Stimulated activated CD4-positive, alpha-beta T cell treated with anti-CD3 and anti-CD28 coated beads, TNF-alpha, amount 100 ng/mL, for 4 hours (primary cell): ENCODE measurements at places on chromosomes 1 and 21.

DNA sequence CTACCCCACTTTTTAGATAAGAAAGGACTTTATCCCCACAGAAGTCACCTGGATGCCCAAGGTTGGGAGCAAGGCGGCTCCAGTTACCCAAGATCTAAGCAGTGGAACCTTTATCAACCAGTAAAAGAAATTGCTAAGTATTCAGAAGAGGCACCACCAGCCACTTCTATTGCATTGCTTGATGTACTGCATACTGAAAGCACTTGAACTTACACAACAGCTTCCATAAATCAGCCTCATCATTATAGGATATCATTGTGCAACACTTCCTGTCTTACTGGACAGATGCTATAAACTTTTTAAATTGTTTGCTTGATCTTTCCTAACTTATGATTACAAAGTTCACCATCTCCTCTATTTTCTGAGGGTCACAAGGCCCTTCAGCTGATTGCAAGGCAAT is 642.7 kb upstream of the CXADR start:
- DNase-seq, result no peak

- DNase-seq, result no peak
Measured at GRCh38 chr1:86263101-86263500, 106.5 kb upstream of the COL24A1 start.

DNA sequence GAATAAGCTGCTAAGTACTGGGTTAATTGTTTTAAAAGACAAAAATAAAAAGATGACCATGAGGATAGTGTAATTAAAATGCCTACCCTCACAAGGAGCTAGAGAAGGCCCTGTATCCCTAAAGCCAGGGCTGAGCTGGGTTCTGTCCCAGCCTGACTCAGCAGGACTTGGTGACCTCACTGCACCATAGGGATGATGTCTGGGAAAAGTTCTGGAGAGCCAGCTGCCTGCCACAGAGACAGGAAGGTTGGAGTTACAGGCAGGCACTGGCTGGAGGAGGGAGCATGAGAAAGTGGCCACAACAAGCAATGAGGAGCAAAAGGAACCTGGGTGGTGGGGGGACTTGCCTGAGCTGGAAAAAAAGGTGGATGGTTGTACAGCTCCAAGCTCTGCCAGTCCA is 5.7 kb upstream of the TNR start:
- no peak for DNase-seq

DNA sequence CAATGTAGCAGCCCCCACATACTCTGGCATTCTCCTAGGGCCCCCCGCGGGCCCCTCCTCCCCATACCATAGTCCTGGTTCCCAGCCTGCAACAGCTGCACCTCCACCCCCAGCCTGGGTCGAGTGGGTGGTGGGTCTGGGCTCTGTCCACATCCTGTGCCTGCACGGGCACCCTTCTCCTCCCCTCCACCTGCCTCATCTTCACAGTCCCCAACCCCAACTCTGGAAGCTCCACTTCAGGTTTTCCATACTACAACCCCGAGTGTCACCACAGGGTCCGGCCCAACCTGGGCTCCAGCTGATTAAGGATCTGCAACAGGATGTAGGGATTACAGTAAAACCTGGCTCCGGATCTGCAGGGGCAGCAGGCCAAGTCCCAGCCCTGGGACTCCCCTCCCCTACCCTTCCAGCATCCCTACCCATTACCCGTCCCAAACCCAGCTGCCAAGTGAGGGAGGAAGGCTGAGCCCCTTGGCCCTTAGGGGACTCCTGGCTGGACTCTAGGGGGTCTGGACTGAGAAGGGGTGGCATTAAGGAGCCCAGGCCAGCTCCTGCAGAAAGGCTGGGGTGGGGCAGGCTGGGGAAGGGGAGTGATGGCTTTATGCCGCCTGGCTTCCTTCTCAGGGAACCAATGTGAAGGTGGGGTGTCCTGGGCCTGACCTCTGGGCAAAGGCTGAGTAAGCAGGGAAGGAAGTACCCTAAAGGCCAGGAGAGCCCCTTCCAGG is 116.8 kb downstream of the CASZ1 start:
- no peak for DNase-seq

DNA sequence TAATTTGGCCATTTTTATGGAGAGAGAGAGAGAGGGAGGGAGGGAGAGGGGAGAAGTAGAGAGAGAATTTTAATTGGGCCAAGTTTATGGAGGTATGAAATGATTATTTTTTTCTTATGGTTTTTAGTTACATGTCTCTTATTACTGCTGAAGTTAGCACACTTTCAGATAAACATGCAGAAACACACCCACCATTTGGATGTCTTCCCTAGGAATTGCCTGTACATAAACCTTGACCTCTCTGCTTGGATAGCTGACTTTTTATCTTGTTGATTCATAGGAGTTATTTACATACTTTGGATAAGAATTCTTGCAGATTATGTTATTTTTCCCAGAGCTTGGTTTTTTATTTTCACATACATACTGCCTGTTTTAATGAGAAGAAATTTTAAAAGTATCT is 310.2 kb upstream of the ADAMTS5 start:
- DNase-seq, result no peak

- no peak for DNase-seq
Measured at GRCh38 chr21:45496968-45497845, 45.0 kb downstream of the SLC19A1 start.
